GM12864 (cell line): ENCODE measurements at places on chromosomes 2 and 18.

DNA sequence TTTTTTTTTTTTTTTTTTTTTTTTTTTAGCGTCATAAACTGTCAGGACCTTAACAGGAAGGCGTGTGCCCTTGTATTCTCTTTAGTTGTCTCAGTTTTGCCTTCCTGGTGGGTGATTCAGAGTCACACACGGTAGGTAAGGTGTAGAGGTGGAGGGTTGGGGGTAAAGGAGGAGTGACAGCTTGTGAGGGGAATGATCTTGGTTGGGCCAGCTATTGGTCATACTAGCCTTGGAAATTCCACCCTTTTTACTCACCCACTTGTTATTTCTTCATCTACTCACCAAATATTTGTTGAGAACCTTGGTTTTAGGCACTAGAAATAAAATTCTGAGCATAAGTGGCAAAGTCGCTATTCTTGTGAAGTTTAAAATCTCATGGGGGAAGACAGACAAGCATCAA is 22.2 kb downstream of the SMIM21 start:
- DNase-seq, result no peak

DNA sequence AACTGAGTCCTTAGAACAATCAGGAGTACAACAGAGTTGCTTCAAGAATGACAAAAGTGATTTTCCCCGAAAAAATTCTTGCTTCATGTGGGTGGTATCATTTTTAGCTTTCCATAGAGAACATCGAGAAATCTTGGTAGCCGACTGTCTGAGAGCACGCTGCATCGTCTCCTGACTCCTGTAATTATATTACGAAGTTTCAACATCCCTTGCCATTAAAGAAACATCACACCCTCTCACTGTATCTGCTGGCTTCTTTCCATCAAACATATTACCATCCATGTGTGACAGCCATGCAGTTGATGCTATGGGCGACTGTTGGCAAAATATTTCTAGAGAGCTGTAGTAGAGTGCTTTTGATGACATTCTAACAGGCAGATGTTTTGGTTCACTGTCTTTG is 311.2 kb downstream of the CMPK2 start:
- no peak for DNase-seq

GRCh38 chr2:207951734-207952470 is 73.4 kb downstream of the PLEKHM3 start:
- DNase-seq, result no peak

GRCh38 chr2:185567940-185568339 is 170.7 kb upstream of the FSIP2 start:
- DNase-seq, result no peak

DNA sequence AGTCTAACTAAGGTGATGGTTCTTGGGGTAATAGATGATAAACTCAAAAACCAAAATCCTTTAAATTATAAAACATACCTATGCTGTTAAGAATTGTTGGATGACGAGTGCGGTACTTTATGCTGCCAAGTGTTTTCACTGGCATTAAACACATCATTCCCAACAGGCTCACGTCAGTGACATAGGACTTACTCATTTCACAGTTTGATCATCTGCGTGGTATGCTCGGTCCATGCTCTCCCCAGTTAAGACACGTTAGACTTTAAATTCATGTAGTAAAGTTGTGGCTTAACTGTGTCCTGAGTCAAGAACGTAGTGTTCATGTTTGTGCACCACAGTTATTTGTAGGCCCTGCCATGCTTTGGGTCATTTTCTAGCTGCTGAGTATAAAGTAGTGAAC is 125.6 kb upstream of the MYT1L start:
- no peak for DNase-seq

- DNase-seq, result no peak
Measured at GRCh38 chr2:27493948-27494283, 1.1 kb downstream of the FNDC4 start.

DNA sequence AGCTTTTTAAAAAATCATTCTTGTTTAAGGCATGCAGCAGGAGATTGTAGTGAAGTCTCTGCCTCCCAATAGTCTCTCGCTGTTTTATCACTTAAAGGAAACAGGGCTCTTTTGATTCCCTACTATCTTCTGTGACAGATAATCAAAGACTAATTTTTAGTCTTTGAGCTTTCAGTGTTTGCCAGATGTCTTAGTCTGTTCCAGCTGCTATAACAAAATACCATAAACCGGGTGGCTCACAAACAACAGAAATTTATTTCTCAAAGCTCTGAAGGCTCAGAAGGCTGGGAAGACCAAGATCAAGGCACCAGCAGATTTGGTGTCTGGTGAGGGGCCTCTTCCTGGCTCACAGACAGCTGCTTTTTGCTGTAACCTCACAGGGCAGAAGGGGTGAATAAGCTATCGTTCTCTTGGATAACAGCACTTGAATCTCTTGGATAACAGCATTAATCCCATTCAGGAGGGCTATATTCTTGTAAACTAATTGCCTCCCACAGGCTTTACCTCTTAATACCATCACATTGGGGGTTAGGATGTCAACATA is 37.8 kb upstream of the STAT4 start:
- DNase-seq, result no peak

GRCh38 chr2:56741601-56742102 is 557.9 kb downstream of the CCDC85A start:
- DNase-seq, result no peak

DNA sequence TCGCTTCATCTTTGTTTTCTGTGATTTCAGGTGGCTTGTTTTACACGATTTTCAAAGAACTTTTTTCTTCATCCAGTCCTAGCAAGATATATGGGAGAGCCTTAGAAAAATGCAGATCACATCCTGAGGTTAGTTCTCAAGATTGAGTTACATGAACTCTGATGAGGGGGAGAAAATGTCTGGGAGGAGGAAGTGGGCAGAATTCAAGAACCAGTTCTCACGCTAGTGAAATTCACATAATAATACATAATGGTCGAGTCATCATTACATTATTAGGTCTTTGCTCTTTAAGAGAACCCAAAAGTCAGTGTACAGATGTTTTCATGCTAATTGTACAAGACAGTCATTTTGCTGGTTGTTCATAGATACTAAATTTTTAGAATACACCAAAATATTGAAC is 7.0 kb downstream of the TIMM21 start:
- no peak for DNase-seq

- no peak for DNase-seq
Measured at GRCh38 chr18:44898498-44898897, 217.8 kb downstream of the SETBP1 start.

DNA sequence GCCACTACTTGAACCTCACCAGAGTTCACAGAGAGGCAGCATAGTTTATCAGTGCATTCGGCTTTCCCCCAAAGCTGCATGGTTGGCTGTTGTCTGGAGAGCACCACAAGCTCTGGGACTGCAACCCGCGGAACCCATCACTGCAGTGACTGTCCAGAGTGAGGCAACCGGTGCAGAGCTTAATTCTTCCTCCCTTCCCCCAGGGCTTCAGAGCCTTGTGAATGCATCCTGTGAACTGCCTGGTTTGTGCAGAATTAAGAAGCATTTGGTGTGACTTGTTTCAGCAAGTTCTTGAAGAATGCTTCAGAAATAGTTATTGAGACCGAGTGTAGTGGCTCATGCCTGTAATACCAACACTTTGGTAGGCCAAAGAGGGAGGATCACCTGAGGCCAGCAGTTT is 99.2 kb upstream of the FOSL2 start:
- no peak for DNase-seq

GRCh38 chr2:170514140-170514539 is 201.0 kb upstream of the SP5 start:
- no peak for DNase-seq
